COR-L47 (cell line): ENCODE measurements at places on chromosomes 3 and 15.

GRCh38 chr3:86993704-86994103 lies 2.8 kb upstream of the VGLL3 start:
- DNase-seq: no peak

- DNase-seq: no peak
These were observed 106.6 kb downstream of the KCNH8 start for GRCh38 chr3:19254784-19255338.

GRCh38 chr15:73072894-73073293 lies 20.6 kb downstream of the NEO1 start:
- DNase-seq: no peak

DNA sequence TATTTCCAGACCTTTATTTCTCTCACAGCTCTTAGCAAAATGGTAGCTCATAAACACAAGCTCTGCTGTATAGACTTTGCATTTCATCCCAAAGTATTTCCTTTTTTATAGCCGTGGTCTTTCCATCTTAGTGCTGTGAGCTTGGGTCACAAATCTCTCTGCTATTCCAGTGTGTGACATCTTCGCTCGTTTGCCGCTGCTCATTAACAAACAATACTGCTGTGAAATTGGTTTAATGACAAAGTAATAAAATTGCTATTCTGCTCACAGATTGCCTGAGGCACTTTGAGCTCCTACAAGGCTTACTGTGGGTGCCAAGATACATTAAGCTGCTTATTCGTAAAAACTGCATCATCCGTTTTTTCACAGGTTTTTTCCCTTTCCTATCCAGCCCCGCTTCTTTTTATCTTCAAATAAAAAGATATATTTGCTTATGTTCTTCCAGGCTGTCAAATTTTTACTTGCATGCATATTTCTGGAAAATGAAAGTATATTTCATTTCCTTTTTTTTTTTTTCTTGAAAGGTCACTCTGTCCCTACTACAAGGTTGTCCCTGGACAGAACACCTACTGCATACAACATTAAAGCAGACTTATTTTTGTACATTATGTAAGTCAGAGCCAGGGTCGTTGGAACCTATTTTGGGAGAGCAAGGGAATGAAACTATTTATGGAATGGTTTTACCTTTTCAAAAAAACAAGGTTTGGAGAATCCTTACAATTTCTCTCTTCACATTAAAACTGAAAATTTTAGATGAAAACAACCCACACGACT lies 174.5 kb downstream of the MEIS2 start:
- DNase-seq: peak; percentile 90

DNA sequence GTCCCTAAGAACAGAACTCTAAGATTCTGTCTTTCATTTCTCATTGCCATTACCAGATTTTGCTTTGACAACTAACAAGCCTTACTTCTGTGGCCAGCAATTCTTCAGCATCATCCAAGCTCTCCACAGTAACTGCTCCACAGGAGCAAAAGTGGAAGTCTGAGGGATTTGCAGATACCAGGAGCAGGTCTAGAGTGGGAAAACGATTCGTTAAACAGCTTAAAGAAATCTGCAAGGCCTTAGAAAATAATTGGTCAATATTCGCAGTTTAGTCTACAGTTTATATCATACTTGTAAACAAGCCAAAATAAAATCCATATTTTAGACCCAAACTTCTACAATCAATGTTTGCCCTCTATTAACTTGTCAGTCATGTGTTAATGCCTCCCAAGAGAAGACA lies 24.1 kb downstream of the MYH15 start:
- no peak for DNase-seq

- no peak for DNase-seq
These were observed 94.1 kb upstream of the SKOR1 start for GRCh38 chr15:67731112-67731721.

GRCh38 chr3:100277255-100277800 lies 16.5 kb downstream of the TBC1D23 start:
- DNase-seq: peak; percentile 70

- DNase-seq: no peak
These were observed 499.0 kb downstream of the PYDC2 start for GRCh38 chr3:191959876-191960413.

GRCh38 chr15:86872782-86873181 lies 793.1 kb downstream of the AGBL1 start:
- DNase-seq: no peak

GRCh38 chr3:127324913-127325628 lies 37.2 kb upstream of the PRR20G start:
- DNase-seq: no peak

GRCh38 chr3:13025778-13026518 lies 47.3 kb downstream of the IQSEC1 start:
- no peak for DNase-seq

DNA sequence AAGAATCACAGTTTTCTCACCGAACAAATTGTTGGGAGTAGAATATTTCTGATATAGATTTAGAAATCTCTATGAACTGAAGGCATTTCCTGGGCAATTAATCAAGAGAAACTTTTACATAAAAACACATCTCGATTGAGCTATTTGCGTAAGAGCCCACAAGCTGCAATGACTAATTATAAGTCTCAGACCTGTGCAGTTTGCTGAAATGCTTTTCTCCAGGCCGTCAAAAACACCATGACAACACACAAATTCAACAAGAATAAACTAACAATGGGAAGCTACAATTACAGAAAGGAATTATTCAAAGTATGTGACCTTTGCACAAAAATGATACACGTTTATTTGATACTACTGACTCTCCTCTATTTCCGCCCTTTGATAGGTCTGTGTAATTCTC lies 481.2 kb upstream of the WNT5A start:
- DNase-seq: no peak

DNA sequence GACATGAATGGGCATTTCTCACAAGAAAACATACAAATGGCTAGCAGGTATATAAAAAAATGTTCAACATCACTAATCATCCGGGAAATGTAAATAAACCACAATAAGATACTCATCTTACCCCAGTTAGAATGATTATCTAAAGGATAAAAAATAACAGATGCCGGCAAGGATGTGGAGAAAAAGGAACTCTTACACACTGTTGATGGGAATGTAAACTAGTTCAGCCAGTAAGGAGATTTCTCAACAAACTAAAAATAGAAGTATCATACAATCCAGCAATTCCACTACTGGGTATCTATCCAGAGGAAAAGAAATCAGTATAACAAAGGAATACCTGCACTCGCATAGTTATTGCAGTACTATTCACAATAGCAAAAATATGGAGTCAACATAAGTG lies 124.2 kb downstream of the SATB1 start:
- DNase-seq: no peak

DNA sequence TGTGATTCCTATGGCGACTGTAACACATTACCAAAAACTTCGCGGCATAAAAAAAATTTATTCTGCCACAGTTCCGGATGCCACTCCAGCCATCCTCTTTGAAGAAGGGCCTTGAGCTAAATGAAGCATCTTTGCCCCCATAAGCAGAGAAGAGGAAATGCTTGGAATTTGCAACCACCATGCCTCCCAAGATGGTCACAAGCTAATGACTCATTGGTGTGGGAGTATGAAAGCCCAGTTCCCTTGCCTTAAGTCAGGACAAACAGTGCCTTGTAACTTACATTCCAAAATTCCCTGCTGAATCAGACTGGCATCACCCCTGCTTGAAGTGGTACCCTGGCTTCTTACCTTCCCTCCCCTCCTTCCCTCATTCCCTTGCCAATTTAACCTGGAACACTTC lies 1077.4 kb downstream of the EPHA3 start:
- DNase-seq: no peak

- no peak for DNase-seq
These were observed 211.3 kb downstream of the XXYLT1 start for GRCh38 chr3:195059471-195060216.

- DNase-seq: no peak
These were observed 257.9 kb downstream of the CTNNB1 start for GRCh38 chr3:41457176-41457575.

- no peak for DNase-seq
These were observed 28.6 kb upstream of the CLSTN2 start for GRCh38 chr3:139906418-139906817.

GRCh38 chr3:42263354-42264346 lies 2.3 kb downstream of the CCK start:
- peak; percentile 31 for DNase-seq

GRCh38 chr3:1787094-1787493 lies 311.6 kb upstream of the CNTN4 start:
- no peak for DNase-seq

DNA sequence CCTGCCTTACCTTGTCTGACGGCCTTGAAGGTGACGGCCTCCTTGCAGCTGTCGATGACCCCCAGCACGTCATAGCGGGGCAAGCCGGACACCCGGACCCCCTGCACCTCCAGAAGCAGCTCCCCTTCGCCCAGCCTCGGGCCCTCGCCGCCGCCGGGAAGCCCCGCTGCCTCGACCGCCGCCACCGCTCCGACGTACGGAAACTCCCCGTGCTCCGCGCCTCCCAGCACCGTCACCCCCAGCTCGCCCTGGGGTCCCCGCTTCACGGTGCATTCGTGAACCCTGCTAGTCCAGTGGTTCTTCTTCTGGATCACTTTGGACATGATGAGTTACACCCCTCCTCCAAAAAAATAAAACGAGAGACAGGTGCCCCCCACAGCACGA lies 740 bp downstream of the MAGI1 start:
- no peak for DNase-seq

GRCh38 chr15:42160136-42160535 lies 3.7 kb upstream of the PLA2G4F start:
- DNase-seq: no peak
